NCI-H187 treated with DMSO at 0.1 percent for 48 hours (cell line): ENCODE measurements at places on chromosomes 12 and 14.
A peak's percentile ranks its signal among the peaks of the same experiment; 100 is the strongest.

- DNase-seq = no peak
Measured at GRCh38 chr12:75969768-75970167, 61.8 kb downstream of the PHLDA1 start.

GRCh38 chr12:47021298-47021697 is 58.1 kb upstream of the PCED1B start:
- DNase-seq = peak; percentile 40

DNA sequence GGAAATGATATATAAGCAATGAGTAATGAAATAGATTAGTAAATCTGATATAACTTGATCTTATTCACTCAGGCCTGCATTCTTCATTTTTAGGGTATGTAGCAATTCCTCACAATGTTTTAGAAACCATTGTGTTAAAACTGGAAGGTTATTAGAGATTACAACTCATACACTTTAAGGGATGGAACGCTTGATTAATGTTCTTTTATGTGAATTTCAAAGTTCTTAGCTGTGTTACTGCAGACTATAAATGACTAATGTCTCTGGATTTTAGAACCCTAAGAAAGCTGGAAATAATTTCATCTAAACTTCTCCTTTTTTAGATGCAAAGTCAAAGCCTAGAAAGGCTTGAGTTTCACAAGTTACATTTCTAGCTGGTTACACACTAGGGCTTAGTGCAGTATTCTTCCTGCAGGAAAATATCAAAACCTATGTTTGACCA is 148.2 kb upstream of the CLEC14A start:
- no peak for DNase-seq

DNA sequence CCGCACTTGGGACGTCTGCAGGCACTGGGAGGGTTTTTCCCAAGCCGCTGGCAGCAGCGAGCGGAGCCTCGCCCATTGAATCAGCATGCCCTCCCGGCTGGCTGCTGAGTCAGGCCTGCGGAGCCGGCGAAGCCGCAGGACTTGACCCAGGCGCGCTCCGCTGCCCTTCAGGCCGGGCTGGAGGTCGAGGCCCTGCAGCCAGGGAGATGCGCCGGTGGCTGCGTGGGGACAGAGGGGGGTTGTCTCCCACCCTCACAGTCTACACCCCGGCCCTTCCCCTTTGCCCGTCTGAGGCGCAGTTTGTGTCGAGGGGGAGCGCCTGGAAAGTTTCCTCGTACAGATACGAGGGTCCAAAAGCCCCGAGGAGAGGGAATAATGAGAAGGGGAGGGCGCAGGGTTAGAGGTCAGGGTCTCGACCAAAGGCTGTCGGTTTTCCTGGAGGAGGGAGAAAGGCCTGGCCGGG is 759 bp upstream of the KLC1 start:
- no peak for DNase-seq

DNA sequence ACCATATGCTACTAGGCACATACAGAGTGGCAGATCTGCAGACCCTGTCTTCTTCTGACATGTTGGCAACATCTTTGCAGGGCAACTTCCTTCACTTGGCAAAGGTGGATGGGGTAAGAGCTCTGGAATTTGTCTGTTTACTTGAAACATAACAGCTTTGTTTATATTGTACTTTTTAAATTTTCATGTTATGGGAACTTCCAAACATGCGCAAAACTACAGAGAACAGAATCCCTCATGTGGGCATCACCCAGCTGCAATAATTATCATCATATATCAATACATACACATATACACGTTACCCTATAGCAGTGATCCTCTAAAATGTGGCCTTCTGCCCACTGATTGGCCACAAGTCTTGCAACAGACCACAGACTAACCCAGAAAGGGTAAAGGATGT is 103.4 kb downstream of the STAB2 start:
- DNase-seq = no peak

- DNase-seq = no peak
Measured at GRCh38 chr12:54385251-54385914, 850 bp upstream of the ZNF385A start.

GRCh38 chr12:1593174-1594005 is 991 bp downstream of the FBXL14 start:
- DNase-seq = no peak

- no peak for DNase-seq
Measured at GRCh38 chr12:52336641-52337040, 15.4 kb upstream of the KRT83 start.

GRCh38 chr14:79016828-79017505 is 846.8 kb downstream of the NRXN3 start:
- no peak for DNase-seq

GRCh38 chr12:34601689-34602088 is 579.4 kb downstream of the ALG10 start:
- DNase-seq = no peak

- no peak for DNase-seq
Measured at GRCh38 chr12:124841558-124841945, 22.1 kb downstream of the SCARB1 start.

GRCh38 chr14:22519877-22520685 is 68.9 kb downstream of the DAD1 start:
- DNase-seq = no peak

DNA sequence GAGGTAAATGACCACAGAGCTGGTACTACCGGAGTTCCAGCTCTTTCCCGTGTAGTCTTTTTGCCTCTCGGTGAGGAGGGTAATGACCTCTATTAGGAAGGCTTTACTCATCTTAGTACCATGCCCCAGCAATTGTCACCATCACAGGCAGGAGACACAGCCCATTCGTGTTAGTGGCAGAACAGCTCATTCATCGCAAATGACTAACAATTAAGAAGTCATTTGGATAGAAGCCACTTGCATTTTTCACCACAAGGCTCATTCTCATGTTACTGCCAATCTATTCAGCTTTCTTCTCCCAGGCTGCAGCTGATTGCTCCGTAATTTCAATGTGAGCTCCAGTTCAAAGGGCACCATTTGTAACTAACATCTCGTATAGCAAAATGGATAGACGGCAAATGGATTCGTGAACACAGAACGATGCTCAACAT is 718.8 kb upstream of the TMEM132C start:
- DNase-seq = no peak

GRCh38 chr14:71247106-71247505 is 339.8 kb downstream of the PCNX1 start:
- DNase-seq = no peak

DNA sequence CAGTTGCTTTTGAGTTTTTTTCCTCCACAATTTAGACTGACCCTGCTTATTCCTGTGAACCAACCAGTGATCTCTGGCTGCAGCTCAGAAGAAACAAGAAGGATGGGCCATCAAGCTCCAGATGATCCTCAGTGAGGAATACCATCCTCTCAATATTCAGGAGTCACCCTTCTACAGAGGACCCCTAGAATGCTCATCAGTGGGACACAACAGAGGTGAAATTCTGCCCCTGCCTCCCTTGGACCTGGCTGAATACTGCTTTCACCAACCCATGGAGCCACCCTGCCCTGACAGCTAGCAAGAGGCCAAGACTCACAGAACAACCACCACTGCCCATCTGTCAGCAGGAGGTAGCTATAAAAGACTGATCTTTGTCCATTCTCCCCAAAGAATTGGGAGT is 9.2 kb upstream of the DHRS2 start:
- no peak for DNase-seq

DNA sequence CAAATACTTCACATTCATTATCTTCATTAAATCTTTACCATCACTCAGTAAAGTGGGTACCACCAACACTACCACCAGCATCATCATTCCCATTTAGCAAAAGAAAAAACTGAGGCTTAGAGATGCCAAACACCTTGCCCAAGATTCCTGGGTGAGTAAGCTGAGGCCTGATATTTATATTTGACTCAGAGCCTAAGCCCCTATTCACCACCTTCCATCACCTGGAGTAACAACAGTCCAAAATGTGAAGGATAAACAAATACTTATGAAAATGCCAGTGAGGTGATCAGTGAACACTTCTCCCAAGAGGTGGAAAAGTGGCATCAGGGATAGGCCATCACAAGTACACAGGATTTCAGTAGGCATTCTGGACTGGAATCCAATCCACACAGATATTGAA is 3.7 kb downstream of the SLC38A1 start:
- no peak for DNase-seq

GRCh38 chr14:74562515-74563232 is 49.4 kb downstream of the LTBP2 start:
- no peak for DNase-seq

- no peak for DNase-seq
Measured at GRCh38 chr14:103801459-103801858, 45.9 kb downstream of the PPP1R13B start.

DNA sequence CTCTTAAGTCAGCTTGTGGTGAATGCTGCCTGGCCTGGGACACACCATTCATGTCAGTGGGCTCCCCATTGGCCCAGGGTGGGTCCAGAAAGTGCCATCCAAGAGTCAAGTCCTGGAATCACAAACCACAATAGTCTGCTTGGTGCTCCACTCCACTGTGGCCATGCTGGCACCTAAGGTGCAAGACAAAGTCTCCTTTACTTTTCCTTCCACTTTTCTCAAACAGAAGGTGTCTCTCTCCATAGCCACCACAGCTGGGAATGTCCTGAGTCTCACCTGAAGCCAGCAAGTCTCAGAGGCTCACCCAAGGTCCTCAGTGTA is 9.0 kb downstream of the RDH16 start:
- no peak for DNase-seq

DNA sequence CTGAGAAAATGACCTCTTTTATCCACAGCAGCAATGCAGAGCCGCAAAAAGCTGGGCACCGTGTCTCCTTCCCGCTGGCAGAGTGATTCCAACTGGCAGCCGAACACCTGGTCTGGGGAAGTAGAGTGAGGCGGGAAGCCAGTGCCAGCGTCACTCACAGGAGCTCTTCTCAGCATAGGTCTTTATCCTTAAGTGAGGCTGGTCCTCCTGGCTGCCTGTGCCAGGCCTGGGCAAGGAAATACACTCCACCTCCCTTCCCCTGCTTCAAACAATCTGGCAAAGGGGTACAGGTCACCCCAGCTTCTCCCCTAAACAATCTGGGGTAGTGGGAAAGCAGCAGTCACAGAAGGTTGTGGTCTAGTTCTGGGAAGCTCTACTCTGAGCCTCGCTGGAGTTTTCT is 4.8 kb downstream of the ARHGAP9 start:
- no peak for DNase-seq

- DNase-seq = no peak
Measured at GRCh38 chr12:124457287-124458219, 109.9 kb downstream of the NCOR2 start.

GRCh38 chr14:102203382-102203781 is 63.7 kb downstream of the WDR20 start:
- DNase-seq = no peak
